Activated T-cell treated with anti-CD3 and anti-CD28 coated beads, Interleukin-2, amount 50 U/mL, for 4 hours (primary cell): ENCODE measurements at places on chromosomes 3 and 15.

GRCh38 chr15:67228286-67228685, 26.2 kb downstream of the AAGAB start:
- DNase-seq = no peak

- no peak for DNase-seq
Measured at GRCh38 chr15:45185903-45186770, 1.6 kb downstream of the SHF start.

- no peak for DNase-seq
Measured at GRCh38 chr15:84755736-84756527, 7.5 kb downstream of the ZNF592 start.

- DNase-seq = no peak
Measured at GRCh38 chr3:27606537-27606936, 115.6 kb downstream of the EOMES start.

DNA sequence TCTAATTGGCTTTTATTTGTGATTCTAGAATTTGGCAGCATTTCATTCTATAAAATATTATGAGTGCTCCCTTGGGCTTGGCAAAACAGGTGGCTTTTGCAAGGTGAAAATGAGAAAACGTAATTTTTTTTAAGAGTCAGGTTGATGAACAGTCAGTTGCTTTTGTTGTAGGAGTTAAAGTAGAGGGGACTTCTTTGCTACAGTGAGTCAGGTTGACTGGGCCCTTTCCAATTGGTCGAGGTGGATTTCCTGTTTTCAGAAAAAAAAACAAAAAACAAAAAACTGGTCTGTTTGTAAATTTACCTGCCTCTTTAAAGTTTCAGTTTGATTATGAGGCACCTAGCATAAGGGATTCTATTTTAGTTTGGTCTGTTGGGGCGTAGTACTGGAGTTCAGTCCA, 1469.4 kb upstream of the GBE1 start:
- no peak for DNase-seq

- no peak for DNase-seq
Measured at GRCh38 chr15:32091505-32092380, 61.4 kb downstream of the CHRNA7 start.

GRCh38 chr15:50049871-50050270, 69.2 kb downstream of the ATP8B4 start:
- DNase-seq = no peak

GRCh38 chr3:21955406-21955805, 204.4 kb upstream of the ZNF385D start:
- DNase-seq = no peak

DNA sequence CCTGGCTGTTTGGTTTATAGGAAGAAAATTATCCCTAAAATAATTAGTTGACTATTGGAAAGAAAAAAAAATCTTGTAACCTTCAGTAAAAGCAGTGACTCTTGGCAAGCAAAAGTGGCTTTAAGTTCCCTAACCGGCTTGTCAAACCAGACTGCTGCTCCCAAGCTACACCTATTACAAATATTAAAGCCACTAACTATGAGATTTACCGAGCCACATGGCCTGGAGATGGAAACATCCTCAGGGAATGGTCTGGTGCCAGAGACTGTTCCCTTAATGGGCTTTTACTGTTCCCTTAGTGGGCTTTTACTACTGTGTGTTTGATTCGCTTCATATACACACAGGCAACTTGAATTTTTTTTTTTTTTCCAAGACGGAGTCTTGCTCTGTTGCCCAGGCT, 35.9 kb upstream of the ZNF774 start:
- no peak for DNase-seq

GRCh38 chr3:172856795-172857742, 106.5 kb downstream of the ECT2 start:
- no peak for DNase-seq

GRCh38 chr3:112445839-112446238, 53.4 kb downstream of the BTLA start:
- no peak for DNase-seq

GRCh38 chr3:195466251-195466650, 23.4 kb upstream of the ACAP2 start:
- DNase-seq = no peak

DNA sequence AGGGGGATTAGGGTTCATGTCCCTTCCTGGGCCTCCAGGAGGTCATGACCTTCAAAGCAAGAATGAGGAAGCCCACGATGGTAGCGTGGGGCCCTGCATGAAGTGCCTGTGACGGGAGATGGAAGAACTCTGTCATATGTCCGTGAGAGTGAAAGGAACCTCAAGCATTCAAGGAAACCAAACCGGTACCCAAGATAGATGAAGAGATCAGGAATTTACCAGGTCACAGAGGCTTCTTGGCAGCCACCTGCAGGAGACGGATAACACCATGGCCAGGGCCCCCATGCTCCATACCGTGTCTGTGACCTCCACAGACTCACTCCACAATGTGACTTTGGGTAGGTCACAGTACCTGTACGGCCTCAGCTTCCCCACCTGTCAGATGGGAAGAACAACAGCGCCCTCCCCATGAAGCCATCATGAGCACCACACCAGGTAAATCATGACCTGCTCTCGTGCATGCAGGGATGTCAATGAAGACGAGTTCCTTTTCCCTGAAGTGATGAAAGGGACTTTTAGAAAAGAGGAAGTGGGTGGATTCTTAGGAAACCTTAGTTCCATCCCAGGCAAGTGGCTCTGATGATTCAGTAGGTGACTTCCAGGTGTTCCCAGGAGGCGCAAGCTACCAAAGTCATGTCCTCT, 23.3 kb upstream of the CYP11A1 start:
- DNase-seq = no peak

DNA sequence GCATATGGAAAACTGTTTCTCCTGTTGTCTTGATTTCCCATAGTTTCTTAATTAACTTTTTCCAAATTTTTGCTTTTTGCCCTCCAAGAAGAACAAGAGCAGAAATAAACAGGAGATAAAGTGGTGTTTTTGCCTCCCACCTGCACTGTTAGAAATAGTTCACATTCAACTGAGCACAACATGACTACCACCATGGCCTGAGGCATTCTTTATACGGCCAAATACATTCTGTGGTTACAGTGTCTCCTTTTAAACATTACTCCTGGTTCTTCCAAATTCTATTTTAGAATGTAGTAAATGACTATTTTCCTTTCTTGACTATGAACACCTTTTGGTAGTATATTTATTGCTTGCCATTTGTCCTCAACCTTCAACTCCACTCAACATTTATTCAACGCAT, 98.5 kb downstream of the LARS2 start:
- DNase-seq = no peak

DNA sequence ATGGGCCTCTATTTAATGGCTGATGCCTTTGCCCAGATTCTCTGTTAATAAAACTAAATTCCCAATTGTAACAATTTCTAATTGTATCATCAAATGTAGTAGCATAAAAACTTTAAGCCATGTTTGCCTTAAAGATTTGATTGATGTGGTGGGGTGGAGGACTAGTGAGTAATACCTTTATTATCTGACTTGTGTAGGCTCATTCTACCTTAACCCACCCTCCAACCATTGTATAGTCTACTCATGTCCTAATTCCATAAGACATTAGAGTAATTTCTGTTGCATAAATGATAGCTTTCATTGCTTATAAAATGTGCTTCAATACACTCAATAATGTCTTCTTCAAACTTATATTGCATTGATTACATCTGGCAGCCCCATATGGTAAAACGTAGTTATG, 25.8 kb downstream of the SERPINI1 start:
- no peak for DNase-seq

- DNase-seq = no peak
Measured at GRCh38 chr3:167203062-167203461, 177.0 kb downstream of the ZBBX start.

GRCh38 chr3:105979961-105980360, 111.1 kb upstream of the CBLB start:
- DNase-seq = no peak

GRCh38 chr15:63752075-63752684, 81.6 kb downstream of the HERC1 start:
- no peak for DNase-seq

DNA sequence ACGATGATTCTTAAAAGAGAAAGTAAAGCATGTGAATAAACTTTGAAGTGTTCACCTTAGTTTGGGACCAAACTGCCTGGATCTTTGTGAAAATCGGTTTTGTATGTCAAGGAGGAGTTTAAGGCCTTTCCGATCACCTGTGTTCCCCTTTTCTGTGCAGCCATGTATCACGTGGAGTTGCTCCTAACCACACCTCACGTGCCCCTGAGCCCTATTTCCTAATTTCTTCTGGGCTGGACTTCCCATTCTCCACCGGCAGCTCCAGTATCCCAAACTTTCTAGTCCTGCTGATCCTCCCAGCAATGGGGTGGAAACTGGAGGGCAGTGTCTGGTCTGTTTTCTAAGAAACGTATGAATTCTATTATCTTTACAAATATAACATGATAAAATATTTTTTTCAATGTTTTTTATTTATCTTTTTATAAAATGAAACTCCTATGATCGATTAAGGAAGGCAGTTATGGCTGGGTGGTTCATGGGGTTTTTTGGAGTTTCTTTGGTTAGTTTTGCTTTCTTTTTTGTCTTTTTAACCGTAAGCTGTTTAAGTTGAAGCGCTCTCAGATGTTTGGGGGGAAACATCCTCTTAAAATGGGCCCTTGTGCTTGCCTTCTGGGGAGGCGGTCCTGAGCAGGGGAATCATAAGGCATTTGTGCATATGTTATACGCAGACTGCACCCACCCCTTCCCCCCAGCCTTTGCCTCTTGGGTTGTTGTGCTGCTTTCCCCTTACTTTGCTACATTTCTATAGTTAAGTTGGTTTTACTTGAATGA, 43.6 kb upstream of the WWTR1 start:
- no peak for DNase-seq

GRCh38 chr15:56968256-56968655, 49.8 kb downstream of the TCF12 start:
- no peak for DNase-seq

GRCh38 chr15:68526269-68526668, 52.5 kb upstream of the CORO2B start:
- no peak for DNase-seq

GRCh38 chr3:13506680-13507079, 26.6 kb downstream of the HDAC11 start:
- no peak for DNase-seq

GRCh38 chr3:127823426-127823857, 1.1 kb upstream of the MGLL start:
- no peak for DNase-seq

GRCh38 chr3:50274371-50275104, 4.3 kb upstream of the LSMEM2 start:
- peak; percentile 54 for DNase-seq

DNA sequence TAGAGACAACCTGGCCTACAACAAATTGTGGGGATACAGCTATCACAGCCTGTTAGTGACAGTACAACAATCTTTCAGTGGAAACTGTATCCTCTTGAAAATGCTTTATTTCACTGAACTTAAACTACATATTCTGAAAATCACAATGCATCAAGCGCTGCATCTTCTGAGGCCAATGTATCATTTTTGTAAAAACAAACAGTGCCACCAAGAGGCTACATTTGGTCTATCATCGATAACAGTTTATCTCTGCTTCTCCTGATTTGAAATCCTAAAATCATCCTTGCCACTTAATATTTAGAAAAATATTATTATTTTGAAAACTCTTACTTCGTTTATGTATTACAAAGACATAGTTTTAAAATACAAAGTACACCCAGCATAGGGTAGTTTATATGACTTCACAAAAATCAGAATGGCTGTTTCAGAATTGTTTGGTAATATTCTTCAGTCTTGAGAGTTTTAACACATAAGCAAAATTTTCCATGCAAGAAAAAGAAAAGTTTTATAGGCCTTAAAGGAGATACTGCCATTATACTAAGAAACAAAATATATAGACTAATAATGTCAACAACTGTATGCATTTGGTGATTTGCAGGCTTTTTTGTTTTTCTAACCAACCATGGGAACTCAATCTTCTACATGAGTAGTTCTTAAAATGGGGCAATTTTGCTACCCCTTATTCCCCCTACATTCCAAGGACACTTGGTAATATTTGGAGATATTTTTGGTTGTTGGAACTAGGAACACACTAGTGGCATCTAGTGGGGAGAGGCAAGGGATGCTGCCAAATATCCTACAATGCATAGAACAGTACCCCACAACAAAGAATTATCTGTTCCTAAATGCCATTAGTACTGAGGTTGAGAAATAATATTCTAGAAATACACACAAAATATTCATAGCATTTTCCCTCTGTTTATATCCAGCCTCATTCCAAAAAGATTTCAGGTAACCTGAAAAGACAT, 42.3 kb downstream of the WDR72 start:
- DNase-seq = no peak
